ENCODE measurements at places on chromosomes 1 and 21.

DNA sequence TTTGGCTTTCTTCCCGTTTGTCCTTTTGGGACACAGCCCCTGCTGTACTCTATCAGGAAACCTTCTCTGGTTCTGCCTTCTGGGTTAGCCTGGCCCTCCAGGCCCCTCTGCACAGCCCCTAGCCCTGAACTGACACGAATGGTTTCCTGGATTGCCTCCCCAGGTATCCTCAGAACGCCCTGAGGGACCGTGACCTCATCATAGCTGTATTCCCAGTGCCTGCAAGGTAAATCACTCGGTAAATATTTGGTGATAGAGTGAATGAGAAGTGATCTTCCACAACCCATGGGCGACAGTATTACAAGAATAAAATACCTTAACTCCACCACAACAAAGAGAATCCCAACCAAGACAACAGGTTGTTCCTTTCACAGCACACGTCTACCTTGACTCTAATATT, 637.2 kb downstream of the SMYD3 start:
- no peak for DNase-seq

DNA sequence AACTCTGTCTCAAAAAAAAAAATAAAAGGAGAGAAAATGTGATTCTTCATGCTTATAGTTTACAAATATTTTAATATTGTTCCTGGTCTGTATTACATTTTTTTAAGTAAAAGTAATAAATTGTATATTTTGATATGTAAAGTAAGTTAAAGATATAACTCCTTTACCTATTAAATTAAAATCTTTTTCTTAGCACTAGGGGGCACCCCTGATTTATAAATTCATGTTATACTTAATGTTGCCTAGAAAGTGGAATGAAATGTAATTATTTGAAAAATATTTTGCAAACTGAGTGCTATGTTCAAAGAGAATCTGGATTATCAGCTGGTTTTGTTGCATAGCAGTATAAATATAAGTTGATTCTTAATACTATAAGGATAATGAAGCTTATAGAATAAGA, 49.2 kb downstream of the RALGPS2 start:
- no peak for DNase-seq

DNA sequence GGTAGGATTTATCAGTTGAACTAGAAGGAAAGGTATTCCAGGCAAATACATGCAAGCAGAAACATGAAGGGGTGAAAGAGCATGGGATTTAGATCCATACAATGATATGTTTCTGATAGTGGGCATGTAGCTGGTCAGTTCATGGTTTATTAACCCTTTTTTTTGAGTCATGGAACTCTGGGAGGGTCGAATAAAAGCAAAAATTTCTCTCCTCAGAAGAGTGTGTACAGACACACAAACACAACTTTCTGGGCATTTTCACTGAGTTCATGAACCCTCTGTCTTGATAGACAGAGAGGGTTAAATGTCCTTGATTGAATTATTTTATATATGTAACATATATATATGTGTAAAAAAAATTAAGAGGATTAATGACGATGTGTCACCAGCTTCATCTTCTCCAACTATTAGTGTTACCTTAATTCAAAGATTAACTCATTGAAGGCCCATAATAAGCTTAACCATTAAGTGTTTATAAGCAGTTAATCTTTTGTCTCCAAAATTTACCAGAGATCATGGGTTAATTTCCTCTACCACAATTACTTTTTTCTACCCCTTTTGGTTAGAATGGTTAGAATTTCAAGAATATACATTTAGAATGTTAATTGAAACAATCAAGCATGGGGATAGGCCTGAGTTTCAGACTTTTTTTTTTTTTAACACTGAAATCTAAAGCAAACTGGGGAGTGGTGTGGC, 4.6 kb downstream of the JUN start:
- no peak for DNase-seq

DNA sequence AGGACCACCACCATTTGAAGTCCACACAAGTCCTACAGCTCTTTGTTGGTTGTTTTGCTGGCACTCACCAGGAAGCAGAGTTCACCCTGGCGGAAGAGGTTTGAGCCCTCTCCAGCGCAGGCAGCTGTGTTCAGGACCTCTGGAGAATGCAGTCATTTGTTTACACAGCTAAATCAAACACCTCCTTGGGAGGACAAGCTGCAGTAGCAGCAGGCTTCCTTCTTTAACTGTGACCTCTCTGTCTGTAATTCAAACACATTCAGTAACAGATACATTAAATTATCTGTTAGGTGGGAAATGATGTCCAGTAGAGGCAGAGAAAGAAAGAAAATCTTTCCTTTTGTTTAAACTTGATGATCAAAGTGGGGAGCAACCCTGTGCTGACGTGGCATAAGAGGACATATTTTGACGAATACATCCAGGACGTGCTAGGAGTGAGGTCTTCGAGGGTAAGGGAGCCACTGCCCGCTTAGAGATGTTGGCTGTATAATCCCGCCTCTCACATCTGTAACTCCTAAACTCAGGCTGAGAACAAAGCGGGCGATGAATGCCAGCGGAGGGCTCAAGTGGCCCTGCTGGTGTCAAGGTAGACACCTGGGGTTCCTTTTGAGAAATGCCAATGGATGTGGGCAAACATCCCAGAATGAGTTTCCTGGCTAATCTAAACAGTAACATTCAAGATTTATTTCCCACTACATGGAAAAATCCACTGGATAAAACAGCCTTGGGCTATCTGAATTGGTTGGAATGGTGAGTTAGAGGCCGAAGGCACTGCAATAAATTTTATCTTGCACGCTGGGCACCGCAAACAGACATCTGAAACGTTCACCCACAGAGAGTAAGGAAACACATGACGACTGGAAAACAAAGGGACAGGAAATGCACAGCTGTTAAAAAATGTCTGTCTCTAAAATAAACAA, 51.7 kb downstream of the ABCA4 start:
- no peak for DNase-seq

DNA sequence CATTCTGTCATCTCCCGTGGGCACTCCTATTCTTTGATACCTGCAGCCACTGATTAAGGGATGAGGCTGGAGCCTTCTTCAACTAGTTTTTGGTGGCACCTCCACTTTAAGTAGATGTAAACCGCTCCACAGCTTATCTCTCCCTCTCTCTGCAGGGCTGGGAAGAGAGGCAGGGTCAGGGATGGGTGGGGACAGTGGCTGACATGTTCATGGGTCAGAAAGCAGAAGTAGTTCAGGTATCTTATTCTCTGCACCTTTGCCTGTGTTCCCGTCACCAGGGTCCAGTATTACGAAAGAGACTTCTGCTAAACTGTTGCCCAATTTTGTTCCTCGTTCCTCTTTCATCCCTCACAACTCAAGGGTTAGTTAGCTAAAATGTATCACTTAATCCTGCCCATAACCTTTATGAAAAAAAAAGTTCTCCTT, 51.7 kb upstream of the EDEM3 start:
- no peak for DNase-seq
